Endothelial cell of umbilical vein (primary cell): ENCODE measurements at places on chromosomes 6 and 20.

- DNase-seq: no peak
These were observed 3.5 kb upstream of the HTR1B start for GRCh38 chr6:77466451-77467437.

DNA sequence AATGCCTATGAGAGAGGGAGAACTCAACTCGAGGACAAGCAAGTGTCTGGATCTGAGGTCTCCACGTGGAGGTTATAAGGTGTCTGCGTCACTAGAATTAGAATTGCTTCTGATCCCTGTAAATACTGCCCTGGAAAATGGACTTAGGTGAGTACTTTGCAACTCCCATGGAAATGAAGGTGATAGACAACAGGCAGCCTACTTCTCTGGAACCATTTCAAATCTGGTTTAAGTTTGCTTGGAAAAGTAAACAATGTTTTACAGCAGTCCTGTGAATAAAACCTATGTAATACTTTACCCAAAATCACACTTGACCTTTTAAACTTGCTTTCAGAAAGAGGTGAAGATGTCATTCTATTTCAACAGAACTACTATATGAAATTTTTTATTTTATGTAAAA lies 70.1 kb upstream of the TENT5A start:
- no peak for DNase-seq

DNA sequence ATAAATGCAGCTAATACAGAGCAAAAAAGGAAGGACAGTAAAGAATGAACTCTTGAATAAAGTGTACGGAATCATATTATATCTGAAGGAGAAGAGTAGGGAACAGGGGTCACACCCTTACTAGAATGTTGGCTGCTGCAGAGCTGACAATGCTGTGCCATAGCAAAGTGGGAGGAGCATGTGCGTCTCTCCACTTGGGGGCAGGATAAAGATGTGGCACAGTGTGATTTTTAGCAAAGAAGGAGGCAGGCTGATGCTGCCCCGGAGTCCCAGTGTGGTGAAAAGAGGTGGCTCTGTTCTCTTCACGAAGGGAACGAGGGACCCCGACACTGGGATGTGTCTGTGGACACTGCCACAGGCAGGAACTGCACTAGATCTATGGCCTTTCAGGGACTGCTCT lies 67.5 kb downstream of the INSM1 start:
- no peak for DNase-seq

DNA sequence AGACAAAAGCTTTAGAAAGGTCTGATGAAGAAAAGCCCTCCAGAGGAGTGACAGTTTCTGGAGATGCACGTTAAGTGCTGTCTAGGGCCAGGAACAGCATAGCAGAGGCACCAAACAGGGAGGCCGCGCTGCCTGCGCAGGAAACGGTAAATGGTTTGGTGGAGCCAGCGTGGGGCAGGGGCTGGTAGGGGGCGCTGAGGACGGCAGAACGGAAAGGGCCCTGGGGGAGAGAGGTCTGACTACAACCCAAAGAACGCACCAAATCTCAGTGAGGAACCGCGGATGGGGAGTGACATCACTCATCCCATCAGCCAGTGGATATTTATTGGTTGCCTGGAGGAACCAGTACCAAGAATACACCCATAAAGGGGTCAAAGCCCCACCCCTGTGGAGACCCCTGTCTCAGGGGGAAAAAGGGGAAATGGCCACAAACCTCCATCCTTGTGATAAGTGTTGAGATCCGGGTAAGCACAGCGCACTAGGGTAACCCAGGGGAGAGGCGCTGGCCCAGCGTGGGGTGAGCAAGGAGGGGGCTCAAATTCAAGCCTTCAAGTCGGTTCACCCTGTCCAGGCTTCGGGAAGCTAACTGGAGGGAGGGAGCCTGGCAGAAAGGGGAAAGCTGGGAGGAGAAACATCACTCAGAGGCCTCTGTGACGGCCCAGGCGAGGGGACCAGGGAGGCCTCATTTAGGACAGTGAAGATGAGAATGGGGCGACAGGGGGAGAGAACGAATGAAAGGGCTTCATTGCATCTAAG lies 249.2 kb upstream of the QKI start:
- no peak for DNase-seq

- peak; percentile 41 for DNase-seq
These were observed 930.8 kb downstream of the TFAP2A start for GRCh38 chr6:9484091-9484490.

DNA sequence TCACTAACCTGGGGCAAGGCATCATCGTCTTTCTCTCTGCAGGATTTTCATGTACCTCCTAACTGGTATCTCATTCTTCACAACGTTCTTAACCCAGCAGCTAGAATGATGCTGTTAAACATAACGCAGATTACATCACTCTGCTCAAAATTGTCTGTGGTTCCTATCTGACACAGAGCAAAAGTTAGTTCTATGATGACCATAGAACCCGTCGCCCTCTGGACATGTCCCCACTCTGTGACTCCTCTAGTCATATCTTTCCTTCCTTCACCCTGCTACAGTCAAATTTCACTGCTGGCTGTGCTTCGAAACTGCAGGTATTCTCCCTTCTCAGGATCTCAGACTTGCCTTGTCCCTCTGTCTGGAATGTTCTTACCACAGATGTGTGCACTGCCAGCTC lies 87.4 kb upstream of the TPD52L1 start:
- no peak for DNase-seq

DNA sequence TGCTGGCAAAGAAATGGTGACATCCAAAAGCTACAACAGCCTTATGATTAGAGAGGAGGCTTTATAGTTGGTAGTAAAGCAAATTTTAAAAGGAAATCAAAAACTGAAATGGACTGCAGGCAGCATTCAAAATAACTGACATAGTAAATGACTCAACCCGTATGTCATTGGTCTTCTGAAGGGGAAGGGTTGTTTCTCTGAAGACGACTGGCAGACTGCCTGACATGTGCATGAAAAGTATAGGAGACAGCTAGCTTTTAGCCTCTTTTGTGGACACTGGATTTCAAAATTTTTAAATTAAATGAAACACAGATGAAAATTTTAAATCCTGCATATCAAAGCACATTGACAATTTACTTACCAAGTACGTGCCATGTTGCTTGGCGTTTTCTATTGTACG lies 90.7 kb downstream of the TRMT6 start:
- no peak for DNase-seq

DNA sequence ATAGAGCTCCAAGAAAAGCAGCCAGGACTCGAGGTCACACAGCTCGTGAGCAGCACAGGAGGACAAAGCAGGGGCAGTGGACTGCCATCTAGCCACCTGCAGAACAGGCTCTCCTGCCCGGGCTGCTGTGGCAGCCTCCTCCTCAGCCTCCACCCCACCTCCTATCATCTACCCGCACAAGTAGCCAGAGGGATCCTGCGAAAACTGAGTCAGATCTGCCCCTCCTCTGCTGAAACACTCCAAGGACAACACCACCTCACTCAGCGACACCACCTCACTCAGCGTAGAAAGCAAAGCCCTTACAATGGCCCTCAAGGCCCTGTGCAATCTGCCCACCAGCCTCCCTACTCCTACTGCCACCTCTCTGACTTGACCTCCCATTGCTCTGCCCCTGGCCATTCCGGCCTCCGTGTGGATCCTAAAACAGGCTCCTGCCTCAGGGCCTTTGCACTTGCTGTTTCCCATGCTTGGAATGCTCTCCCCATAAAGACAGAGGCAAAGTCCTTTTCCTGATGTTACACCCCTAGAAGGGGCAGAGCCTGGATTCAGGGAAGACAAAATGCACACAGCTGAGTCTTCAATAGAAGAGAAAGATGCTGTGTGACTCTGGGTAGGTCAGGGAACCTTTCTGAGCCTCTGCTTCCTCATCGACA lies 19.3 kb downstream of the PREX1 start:
- no peak for DNase-seq

DNA sequence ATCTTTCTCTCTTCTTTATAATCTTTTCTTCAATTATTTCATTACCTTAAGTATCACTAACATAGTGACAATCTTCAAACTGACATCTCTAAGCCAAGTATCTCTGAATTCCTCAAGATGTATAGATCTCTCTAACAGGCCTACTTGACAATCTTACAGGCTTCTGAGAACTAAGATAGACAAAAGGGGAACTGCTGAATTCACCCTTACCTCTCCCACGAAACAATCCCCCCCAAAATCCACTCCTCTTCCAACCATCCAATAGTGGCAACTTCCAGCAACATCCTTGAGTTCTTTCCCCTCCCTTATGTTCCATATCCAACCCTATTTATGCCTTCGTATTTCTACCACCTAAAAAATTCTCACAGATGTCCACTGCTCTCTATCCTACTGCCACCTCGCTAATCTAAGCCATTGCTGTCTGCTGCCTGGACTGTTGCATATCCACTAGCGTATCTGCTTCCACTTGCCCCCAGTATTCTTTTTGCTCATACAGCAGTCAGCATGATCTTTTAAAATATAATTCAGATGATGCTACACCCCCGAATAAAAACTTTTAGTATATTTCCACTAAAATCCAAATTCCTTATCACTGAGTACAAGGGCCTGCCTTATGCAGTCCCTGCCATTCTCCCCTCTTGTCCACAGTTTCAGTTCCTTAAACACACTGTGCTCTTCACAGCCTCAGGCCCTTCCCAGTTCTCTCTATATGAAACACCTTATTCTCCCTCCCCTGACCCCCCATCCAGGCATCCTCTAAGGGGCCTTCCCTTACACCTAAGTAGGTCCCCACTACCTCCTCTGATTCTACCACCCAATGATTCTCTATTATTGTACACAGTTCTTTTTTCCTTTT lies 8.0 kb downstream of the REPS1 start:
- DNase-seq: no peak

GRCh38 chr6:111898452-111898851 lies 25.2 kb upstream of the FYN start:
- DNase-seq: no peak

- no peak for DNase-seq
These were observed 3.7 kb downstream of the MRPS18A start for GRCh38 chr6:43683708-43684455.

DNA sequence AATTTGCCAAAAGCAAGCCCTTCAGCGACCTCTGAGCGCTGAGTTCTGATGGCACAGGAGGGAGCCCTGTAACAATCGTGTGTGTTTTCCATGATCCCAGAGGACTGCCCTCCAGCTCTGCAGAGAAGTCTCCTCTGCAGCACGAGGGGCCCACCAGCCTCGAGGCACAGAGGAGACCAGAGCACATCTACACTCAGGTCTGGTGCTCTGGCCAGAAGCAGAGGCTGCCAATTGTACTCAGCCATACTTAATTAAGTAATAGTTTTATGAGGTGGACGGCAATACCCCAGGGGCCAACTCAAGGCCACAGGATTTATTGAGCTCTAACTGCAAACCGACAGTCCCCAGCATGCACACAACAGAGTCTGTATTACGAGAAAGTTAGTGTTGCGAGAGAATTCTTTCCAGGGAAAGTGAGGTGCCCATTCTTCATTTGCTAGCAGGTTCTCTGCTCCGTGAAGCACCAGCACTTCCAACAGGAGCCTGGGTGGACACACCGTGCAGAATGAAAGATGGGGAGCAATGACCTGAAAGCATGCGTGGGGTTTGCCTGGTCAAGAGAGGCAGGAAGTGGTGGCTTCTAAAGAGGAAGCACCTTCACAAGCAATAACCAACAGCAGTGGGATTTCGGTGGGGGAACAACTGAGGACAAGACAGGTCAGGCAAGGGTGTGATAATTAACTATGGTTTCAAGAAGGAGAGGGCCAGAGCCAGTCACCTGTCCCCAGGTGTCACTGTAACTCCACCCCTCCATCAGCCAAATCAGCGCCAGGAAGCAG lies 92.8 kb upstream of the FOXC1 start:
- no peak for DNase-seq
